ENCODE measurements at places on chromosomes 12 and 14. TPM values are rescaled to one million over a fixed set of nuclear protein-coding genes. Genes with fewer than 3 reads are reported as not detected.

Gene PPFIBP1
- 7.8 TPM for total RNA-seq

- no peaks in the 10 kb centered on the region for H3K36me3 ChIP-seq
- H3K4me3 ChIP-seq: no peak overlapping the region
- no peak overlapping the region for H3K27ac ChIP-seq
- DNase-seq: no peak
Measured at GRCh38 chr12:15728118-15728598, 61.0 kb downstream of the EPS8 start.

Gene TUBA1B
- 161 TPM for total RNA-seq

DNA sequence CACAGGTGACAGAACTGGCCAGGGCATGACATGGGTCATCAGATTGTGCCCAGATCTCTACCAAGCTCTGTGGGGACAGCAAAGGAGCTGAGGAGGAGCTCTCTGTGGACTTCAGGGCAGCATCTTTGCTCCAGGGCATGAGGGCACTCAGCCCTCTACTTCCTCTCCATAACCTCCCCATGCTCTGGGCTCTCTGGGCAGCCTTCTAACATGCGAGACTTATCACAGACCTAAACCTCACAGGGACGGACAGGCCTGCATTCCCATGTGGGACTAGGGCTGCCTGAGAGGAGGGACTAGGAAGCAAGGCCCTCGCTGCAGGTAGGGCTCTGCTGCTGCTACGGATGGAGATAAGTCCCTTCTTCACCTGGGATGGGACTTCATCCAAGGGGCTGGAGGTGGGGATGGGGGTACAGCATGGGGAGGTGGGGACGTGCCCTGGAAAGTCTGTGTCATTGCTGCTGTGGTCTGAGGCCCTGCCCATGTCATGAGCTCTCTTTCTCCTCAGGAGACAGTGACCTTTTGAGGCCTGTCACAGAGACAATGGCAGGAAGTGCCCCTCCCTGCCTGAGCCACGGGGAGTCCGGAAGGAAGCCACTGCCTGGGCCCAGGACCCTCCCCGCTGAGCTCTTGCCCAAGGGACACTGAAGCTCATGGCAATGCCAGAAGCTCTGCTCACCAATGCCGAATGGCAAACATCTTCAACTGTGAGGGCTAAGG, 44.1 kb downstream of the PITPNM2 start:
- H3K36me3 ChIP-seq: peaks cover 7% of the 10 kb centered on the region
- peaks cover 73% of the 10 kb centered on the region for H3K4me1 ChIP-seq
- no peaks in the 10 kb centered on the region for H3K27me3 ChIP-seq
- DNase-seq: peak; percentile 37
- H3K4me3 ChIP-seq: peak overlapping the region; percentile 84
- peak overlapping the region; percentile 95 for H3K27ac ChIP-seq

Gene DCN
- not detected for total RNA-seq

Gene PAX9
- not detected for total RNA-seq

Gene CLEC7A
- total RNA-seq: not detected

DNA sequence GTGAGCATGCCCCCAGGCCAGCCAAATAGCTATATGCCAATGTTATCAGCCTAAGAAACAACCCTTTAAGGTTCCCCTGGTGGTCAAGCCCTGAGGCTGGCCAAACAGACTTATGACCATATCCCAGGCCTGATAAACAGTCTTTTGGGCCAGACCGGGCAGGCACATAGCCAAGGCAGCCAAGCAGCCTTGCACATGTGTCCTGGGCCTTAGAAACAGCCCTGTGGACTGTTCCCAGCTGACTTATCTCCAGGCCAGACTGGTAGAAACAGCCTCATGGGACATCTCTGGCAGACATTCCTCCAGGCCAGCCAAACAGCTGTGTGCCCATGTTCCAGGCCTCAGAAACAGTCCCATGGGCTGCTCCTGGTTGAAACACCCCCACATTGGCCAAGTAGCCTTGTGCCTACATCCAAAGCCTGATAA, 295.0 kb upstream of the MGAT4C start:
- no peak for DNase-seq
- no peaks in the 10 kb centered on the region for H3K27me3 ChIP-seq
- no peak overlapping the region for H3K4me3 ChIP-seq
- H3K36me3 ChIP-seq: no peaks in the 10 kb centered on the region
- H3K4me1 ChIP-seq: no peaks in the 10 kb centered on the region

GRCh38 chr14:64704743-64705380, 638 bp downstream of the PLEKHG3 start:
- H3K27me3 ChIP-seq: peaks cover 26% of the 10 kb centered on the region
- H3K27ac ChIP-seq: peak overlapping the region; percentile 79
- peaks cover 2% of the 10 kb centered on the region for H3K36me3 ChIP-seq
- H3K4me3 ChIP-seq: peak overlapping the region; percentile 70
- H3K4me1 ChIP-seq: peaks cover 45% of the 10 kb centered on the region
- DNase-seq: no peak

- H3K4me3 ChIP-seq: no peak overlapping the region
- H3K4me1 ChIP-seq: no peaks in the 10 kb centered on the region
- no peak overlapping the region for H3K27ac ChIP-seq
- H3K36me3 ChIP-seq: peaks cover 8% of the 10 kb centered on the region
- no peaks in the 10 kb centered on the region for H3K27me3 ChIP-seq
Measured at GRCh38 chr12:89326239-89327040, 25.9 kb downstream of the DUSP6 start.

GRCh38 chr14:103820908-103821307, 26.5 kb downstream of the PPP1R13B start:
- H3K27me3 ChIP-seq: no peaks in the 10 kb centered on the region
- peaks cover 46% of the 10 kb centered on the region for H3K4me1 ChIP-seq
- H3K36me3 ChIP-seq: no peaks in the 10 kb centered on the region
- no peak overlapping the region for H3K4me3 ChIP-seq

DNA sequence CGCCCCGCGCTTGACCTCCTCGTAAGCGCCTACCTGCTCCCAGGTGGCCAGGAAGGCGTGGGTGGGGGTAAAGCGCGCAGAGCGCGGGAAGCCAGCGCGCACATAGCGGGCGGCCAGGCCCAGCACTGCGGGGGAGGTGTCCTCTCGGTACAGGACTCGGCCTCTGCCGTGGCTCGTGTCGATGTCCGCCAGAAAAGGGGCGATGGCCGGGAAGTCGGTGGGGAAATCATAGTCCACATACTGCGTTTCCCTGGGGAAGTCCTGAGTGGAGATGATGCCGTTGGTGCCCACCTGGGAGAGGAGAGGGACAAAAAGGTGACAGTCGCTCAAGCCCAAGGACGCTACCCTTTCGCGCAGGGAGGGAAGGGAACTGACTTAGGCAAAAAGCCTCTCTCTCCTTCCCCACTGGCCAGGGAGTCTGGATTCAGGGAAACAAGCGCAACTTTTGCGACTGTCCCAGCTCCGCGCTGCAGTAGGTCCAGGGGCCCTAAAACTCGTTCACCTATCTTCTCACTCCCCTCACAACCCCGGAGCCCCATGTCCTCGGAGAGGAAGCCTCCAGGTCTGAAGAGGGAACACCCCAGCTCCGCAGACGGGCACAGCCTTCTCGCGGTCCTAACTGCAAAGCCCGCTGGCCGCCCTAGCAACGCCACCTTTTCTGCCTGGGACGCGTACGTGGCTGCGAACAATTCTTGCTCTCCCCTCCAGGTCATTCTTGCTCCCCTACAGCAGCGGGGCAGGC, 815 bp downstream of the NID2 start:
- no peak for DNase-seq
- peaks cover 12% of the 10 kb centered on the region for H3K4me1 ChIP-seq
- no peak overlapping the region for H3K27ac ChIP-seq
- peak overlapping the region; percentile 43 for H3K4me3 ChIP-seq
- H3K36me3 ChIP-seq: no peaks in the 10 kb centered on the region
- peaks cover 51% of the 10 kb centered on the region for H3K27me3 ChIP-seq

GRCh38 chr12:122610911-122611310, 83.9 kb downstream of the KNTC1 start:
- peaks cover 58% of the 10 kb centered on the region for H3K36me3 ChIP-seq
- H3K4me1 ChIP-seq: no peaks in the 10 kb centered on the region
- no peak overlapping the region for H3K27ac ChIP-seq
- DNase-seq: no peak

Gene ANO2
- total RNA-seq: not detected

DNA sequence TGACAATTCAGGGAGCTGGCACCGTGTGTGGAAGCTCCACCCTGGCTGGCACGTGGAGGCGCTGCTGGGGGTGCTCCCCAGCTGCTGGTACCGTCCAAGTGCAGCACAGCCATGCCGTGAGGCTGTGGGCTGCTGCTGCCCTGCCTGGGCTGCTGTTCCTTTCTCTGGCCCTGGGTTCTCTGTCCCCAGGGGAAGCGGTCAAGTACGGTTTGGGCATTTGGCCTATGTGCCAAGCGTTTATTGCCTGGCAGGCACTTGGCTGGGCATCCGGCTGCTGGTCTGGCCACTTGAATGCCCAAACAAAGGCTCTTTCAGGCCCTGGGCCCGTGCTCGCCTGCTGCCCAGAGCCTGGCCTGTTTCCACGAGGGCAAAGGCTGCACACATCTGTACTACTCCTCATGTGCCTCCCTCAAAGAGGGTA, 39.6 kb downstream of the RHOF start:
- H3K27ac ChIP-seq: no peak overlapping the region
- no peak overlapping the region for H3K4me3 ChIP-seq
- H3K4me1 ChIP-seq: peaks cover 17% of the 10 kb centered on the region
- no peaks in the 10 kb centered on the region for H3K27me3 ChIP-seq
- no peak for DNase-seq

DNA sequence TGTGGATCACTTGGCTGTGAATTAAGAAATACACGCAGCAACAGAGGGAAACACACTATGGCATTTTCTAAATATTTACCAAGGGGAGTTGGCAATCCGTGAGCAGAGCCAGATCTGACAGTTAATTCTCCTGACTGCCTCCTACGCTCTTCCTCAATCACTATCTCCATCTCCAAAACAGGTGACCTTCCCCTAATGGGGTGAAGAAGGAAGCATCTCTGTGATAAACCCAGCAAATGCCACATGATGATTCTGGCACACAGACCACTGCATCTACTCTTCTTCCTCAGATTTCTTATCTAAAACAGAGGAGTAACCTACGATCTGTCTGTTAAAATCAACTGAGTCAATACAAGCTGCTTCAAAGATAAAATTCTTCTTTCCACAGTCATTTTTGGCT, 4.4 kb downstream of the SPTB start:
- peaks cover 7% of the 10 kb centered on the region for H3K27me3 ChIP-seq
- no peak overlapping the region for H3K4me3 ChIP-seq
- no peaks in the 10 kb centered on the region for H3K36me3 ChIP-seq
- H3K27ac ChIP-seq: no peak overlapping the region
- no peaks in the 10 kb centered on the region for H3K4me1 ChIP-seq

DNA sequence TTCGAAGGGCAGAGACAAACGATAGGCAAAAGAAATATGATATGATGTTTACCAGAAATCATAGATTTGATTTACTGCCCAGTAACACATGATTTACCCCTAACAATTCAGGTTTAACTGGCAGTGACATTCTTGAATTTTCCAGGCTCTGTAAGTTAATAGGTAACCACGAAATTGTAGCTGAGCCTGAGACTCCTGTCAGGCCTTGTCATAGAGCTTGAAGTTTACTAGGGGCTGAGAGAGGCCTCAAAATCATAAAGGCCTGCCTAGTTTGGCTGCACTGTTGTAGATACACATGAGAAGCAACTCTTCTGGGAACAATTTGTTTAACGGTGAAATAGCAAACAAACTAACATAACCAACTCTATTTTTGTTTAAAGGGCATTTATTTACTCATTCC, 3.3 kb downstream of the ERP27 start:
- no peak overlapping the region for H3K4me3 ChIP-seq
- DNase-seq: no peak

Gene RPGRIP1
- total RNA-seq: not detected
